ENCODE measurements at places on chromosomes 13 and 19.

DNA sequence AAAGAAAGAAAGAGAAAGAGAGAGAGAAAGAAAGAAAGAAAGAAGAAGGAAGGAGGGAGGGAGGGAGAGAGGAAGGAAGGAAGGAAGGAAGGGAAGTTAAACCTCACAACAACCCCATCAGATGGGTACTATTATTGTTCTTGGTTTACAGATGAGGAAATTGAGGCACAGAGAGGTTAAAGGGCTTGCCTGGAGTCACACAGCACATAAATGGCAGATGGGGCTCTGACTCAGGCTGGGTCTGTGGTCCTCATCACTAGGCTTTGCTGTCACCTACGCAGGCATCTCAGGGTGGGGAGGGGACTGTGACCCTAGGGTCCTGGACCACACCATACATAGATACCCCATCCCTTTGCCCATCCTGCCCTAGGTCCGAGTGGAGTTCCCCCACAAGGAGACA is 36.3 kb downstream of the RDH8 start:
- no peak for DNase-seq

- DNase-seq, result no peak
These were observed 5.2 kb downstream of the POLRMT start for GRCh38 chr19:628168-628567.

GRCh38 chr19:8331263-8331845 is 10.1 kb downstream of the RPS28 start:
- no peak for DNase-seq

GRCh38 chr13:102715447-102715846 is 20.6 kb upstream of the METTL21C start:
- no peak for DNase-seq

- DNase-seq, result peak; percentile 82
These were observed at the start of gene ZNF530 for GRCh38 chr19:57599761-57600383. Gene ZNF530, plus strand, starts transcription at chr19:57599885. Its CDS starts 4,461 bp downstream, at chr19:57604346.

DNA sequence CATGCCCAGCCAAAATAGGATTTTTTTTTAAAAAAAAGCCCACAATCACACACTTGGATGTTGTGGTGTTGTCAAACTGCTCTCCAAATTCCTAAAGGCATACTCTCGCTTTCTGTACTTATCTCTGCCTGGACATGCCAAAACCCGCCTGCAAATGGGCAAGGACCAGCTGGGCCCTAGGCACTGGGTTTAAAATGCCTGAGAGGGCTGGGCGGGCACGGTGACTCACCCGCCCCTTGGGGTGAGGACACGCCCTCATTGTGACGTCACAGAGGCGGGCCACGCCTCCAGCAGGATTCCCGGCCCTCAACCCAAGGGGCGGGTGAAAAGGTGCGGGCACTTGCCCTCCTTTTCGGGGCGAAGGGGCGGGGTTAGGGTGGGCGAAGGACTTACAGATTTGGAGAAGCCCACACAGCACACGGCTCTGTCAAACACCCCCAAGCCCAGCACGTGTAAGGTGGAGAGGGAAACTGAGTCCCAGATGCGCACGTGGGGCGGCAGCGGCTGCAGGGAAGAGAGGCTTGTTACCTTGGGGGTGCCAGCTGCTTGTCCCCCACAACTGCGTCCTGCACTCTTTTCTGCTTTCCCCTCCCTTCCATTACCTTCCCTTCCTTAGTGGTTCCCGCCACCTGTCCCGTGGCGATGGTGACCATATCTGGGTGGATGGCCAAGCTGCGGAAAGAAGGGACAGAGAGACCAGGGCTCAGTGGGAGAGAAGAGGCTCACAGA is 6.6 kb downstream of the EML2 start:
- DNase-seq, result peak; percentile 57

- DNase-seq, result no peak
These were observed 807.9 kb upstream of the ARGLU1 start for GRCh38 chr13:107375701-107376340.

GRCh38 chr19:47464675-47465419 is 6.8 kb downstream of the SLC8A2 start:
- no peak for DNase-seq

- DNase-seq, result peak; percentile 56
These were observed 3.2 kb downstream of the ELAVL1 start for GRCh38 chr19:8001995-8002849.

DNA sequence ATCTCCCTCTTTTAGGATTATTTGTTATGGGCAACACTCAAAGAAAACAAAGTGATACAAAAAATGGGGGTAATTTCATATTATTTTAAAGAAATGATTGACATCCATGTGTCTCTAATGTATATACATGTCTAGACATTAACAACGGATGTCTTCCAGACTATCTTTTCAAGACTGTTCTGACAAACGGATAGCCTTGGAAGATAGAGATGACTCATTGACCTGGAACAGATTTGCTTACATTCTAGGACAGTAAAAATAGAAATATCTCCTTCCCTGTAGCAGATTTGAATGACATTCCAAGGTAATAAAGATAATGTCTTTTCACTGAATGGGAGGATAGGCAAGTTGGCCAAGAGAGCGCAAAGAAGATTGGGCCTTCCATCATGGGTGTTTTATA is 26.2 kb upstream of the SLITRK6 start:
- DNase-seq, result no peak

DNA sequence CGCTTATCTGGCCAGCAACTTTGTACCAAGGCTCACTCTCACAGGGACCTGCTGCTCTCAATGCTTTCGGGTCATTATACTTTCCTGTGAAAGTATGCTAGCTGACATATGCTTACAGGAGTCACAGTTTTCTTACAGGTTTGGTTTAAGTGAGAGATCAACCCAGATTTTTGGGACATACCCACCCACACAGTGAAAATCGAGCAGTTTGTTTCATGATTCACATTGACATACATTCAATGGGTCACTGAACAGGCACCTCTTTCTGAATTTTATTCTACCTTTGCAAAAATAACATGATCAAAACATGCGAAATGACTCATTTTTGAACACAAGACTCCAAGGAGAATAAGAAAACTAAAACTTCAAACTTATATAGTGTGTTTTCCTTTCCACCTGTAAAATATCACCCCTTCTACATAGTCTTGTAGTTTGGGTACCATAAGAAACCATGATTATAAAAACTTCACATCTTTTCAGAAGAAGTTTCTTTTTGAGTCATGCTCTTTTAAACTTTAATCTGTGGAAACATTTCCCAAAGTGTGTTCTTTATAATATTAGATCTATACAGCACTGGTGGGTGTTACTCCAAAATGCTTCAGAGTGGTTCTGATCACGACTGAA is 44.3 kb upstream of the TEX29 start:
- DNase-seq, result no peak

GRCh38 chr19:1241417-1242095 is at the start of gene ATP5F1D:
Gene ATP5F1D, plus strand, starts transcription at chr19:1241751. Its CDS starts 100 bp downstream, at chr19:1241851.
- DNase-seq, result peak; percentile 94

DNA sequence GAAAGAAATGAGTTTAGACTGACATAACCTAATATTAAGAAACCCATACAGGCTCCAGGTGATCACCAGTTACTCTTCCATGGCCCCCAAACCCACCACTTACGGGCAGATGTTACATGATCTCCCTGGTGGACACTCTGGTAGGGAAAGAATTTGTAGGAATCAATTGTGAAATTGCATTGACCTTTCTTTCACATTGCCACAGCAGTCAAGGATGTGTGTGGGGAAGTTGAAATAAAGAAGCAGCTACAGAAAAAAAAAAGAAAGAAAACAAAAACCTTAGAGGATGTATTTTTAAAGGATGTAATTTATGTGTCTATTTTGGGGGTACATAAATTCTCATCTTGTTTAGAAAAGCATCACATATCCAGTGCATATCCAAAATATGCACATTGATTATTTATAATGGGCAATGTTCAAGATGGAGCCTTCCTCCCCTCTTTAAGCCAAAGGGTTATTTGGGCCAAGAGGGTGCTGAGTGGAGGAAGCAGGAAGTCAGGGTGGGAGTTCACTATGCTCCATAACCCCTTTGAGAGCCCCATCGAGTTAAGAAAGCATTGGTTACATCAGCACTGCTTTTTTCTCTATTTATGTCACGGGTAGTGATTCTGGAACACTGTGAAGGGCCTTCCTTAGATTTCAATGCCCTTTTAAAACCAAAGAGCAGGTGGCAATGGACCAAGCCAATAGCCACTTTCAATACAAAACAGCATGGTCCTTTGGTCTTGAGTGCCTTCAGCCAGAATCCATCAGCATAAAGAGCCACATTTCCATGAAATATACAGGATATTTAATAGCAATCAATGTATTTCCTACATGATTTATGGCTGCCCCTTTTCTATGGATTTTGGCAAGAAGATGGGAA is 169.6 kb downstream of the LACC1 start:
- DNase-seq, result no peak

- DNase-seq, result no peak
These were observed 27.8 kb downstream of the ARID3A start for GRCh38 chr19:953445-954271.

- no peak for DNase-seq
These were observed 23.5 kb upstream of the CCL25 start for GRCh38 chr19:8028951-8029491.

DNA sequence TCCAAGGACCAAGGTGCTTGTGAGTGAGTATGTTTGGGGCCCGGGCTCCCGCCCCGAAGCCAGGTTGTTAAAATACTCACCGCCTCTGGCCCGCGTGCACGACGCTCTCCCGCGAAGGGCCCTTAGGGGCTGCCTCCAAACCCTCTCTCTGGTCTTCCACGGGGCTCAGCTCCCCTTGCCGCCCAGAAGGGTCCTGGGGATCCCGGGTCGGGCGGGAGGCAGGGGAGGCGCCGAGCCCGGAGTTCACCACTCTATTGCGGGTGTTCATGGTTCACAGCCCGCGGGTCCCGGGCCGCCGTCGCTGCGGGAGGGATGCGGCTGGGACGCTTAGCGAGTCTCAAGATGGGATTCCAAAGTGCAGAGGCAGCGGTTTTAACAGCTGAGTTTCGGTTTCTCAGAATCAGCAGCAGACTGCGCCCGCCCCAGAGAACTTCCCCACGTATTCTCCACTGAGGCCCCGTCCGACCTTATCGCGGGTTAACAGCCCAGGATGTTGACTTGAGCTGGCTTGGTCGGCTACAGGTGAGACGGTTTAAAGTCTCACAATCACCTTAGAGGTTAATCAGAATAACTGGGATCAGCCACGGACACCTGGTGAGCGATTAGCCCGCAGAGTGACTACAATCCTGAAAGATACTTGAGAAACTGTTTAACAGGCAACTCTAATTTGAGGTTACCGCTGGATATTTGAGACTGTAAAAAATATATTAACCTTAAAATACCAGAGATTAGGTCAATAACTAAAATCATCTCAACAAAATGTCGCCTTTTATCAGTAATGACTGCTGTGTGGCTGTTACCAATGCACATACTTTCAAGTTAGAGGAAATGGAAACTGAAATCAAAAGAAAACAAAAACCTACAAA is at the start of gene EPSTI1:
Gene EPSTI1 (minus strand): TSS at position 344 of the 866 bp plus-strand sequence. CDS start 76 bp downstream, at position 268.
- DNase-seq, result peak; percentile 61

GRCh38 chr13:25037057-25037813 is 58.7 kb upstream of the PABPC3 start:
- peak; percentile 22 for DNase-seq

DNA sequence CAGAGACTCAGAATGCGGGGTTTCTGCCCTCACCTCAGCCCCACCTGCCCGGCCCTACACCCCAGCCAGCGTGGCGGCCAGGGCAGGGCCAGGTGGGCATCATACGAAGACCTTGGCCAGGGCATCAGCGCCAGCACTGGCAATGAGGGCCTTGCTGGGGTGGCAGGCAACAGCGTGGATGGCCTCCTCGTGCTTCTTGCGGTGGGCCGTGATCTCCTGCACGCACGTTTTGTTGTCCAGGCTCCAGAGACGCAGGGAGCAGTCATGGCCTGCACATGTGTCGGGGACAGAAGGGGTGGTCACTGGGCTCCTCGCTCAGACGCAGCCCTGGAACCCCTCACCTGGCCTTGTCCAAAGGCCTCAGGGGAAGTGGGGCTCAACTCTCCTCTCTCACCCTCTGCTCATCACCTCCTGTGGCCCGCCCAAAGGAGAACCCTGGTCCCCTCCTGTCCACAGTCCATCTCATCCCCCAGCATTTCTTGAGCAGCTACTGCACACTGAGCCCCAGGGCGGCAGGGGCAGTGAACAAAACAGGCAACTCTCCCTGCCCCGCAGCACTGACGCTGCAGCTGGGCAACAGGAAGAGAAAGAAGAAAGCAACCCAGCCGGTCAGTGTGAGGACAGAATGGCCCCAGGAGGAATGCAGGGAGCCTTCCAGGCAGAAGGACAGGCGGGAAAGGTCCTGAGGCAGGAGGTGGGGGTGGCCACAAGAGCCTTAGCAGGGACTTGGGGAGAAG is 3.8 kb upstream of the PRKD2 start:
- no peak for DNase-seq

DNA sequence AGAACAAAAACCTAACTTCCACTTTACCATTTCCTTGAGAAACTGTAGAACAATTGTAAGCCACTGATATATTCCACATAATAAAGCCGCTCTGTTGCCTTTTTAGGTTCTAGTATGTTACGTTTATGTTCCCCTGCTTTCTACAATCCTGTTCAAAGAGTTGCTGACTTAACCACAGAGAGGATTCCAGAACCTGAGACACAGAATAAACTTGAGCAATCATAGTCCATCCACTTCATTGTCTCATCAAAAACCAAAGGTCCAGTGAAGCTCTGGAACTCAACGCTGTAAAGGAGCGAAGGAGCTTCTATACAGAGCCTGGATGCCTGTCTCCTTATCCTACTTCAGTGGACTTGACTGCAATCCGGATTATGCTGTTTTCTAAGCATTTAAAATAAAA is 4.6 kb downstream of the STARD13 start:
- DNase-seq, result no peak

DNA sequence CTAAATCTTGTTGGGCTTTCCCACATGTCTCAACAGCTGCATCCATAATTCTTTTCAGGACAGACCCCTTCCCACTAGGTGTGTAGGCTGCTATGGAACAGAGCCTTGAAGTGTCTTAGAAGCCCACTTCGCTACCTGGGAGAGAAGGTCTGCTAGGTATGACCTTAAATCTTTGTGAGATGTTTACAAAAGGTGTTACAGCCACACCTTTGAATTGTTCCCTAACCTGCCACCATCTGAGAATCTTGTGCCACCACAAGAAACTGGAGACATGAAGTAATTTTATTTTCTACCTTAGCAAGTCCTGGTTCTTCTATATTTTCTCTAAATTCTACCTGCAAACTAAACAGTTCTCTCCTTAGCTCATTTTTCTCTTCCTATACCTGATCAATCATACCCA is 67.4 kb upstream of the IL17D start:
- no peak for DNase-seq

DNA sequence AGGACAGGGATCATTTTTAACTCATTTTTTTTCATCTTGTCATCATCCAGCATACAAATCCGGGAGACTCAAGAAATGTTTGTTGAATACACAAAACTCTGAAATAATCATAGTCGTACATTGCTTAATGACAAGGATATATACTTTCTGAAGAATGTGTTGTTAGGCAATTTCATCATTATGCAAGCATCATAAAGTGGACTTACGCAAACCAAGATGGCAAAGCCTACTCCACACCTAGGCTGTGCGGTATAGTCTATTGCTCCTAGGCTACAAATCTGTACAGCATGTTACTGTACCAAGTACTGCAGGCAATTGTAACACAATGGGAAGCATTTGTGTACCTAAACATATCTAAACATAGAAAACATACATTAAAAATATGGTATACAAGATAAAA is 264.1 kb downstream of the TSHZ3 start:
- DNase-seq, result no peak
